ENCODE measurements at places on chromosomes 2 and 18.
A peak's percentile ranks its signal among the peaks of the same experiment; 100 is the strongest.

GRCh38 chr2:62713837-62714236, 8.3 kb downstream of the EHBP1 start:
- no peak for DNase-seq

- DNase-seq: no peak
Observed at GRCh38 chr2:74763962-74764428, 69.9 kb upstream of the HK2 start.

GRCh38 chr2:10700078-10700803, 10.5 kb upstream of the NOL10 start:
- DNase-seq: no peak

DNA sequence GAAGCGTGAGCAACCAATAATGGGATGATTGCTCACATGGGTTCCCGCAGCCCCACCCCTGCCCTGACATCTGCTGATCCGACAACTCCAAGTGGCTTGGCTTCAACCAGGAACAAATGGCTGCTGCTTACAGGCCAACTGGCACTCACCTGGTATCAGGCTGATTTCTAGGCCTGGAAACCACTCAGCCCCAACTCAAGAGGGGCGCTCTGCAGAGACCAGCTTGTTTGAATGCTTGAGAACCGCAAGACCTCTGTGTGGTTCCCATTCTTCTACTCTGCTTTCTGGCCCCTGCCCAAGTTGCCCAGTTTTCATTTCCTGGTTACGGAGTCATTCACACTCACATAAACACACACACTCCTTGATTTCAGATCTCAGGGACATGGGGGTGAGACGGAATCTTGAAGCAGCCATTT, 52.0 kb downstream of the TNP1 start:
- peak; percentile 94 for DNase-seq

- no peak for DNase-seq
Observed at GRCh38 chr2:149134335-149134923, 95.9 kb downstream of the LYPD6B start.

GRCh38 chr2:233422050-233422639, 67.9 kb downstream of the DGKD start:
- peak; percentile 94 for DNase-seq

DNA sequence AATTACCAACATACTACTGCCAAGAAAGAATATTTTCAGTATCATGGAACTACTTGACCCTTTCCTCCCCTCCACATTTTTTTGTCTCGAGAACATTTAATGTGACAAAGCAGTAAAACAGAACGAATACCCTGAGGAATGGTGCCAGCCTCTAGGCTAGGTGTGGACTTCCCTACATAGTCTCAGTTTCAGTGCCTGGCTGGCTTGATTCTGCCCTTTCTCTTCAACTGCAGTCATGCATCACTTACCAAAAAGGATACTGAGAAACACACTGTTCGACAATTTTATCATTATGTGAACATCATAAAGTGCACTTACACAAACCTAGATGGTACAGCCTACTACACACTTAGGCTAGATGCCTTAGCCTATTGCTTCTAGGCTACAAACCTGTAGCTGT, 305.3 kb upstream of the HNRNPA3 start:
- DNase-seq: no peak

DNA sequence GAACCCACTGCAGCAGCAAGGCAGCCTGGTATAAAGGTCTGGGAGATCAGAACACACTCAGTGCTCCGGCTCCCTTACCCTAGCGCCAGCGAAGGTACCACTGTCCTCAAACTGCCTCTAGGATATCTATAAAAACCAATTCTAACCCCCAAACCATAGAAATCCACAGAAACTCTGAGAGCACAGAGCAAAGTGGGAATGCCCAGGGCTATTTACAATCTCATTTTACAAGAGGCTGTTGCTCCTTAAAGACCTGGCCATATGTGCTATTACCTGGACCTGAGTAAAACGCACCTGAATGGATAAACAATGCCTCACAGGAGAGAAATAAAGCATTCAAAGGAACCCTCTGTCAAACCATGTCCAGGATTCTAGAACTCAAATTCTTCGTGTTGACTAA, 4.3 kb downstream of the STK39 start:
- no peak for DNase-seq

DNA sequence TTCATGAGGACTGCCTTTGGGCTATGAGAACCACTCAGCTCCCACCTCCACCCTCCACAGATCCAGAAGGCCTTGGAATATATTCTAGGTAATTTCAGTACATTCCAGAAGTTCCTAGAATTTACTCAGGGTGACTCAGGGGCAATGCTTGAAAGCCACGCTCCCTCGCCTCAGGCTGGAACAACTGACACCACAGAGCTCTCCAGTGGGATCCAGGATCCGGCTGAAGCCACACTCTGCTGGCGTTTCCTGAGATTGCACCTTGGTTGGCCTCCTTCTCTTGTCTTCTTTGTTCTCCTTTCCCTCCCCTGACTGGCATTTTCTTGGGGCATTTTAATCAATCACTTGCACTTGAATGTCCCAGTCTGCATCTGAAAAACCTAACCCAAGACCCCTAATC, 92.6 kb upstream of the KCNE4 start:
- no peak for DNase-seq
